ENCODE measurements at places on chromosomes 2 and 18.

DNA sequence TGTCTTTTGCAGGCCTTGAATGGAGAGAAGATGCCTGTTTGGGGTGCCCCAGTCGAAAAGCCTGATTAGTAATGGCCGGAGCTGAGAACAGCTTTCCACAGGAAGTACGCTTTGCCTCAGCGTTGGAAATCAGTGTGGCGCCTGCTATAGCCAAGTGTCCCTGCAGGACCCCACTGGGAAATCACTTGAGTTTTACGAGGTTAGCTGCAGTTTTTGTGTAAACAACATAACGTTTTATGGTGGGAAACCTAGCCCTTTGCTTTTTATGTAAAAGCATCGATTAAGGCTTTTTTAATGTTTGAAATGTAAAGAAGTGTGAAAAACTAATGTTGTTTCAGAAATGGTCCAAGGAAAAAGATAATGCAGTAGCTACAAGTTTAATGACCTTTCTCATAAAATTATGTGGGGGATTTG lies 234.2 kb downstream of the TTC32 start:
- DNase-seq, result no peak

DNA sequence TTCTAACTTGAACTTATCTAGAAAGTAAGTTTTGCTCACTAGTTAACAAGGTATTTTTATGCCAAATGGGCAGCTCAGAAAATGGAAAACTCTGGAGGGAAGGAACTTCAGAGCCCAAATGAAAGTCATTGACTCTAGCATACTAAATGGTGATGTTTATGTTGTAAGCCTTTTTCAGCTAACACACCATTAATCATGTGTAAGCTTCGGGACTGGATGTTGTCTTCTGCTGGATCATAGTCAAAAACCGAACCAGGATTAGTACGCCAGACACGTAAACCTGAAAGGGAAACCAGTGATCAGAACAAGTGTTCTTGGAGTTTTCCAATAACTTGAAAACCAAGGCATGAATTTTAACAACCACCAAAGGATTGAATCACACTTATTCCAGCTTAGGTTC lies 81.8 kb downstream of the RIF1 start:
- no peak for DNase-seq

GRCh38 chr2:217731805-217732204 lies 271.0 kb downstream of the TNS1 start:
- DNase-seq, result no peak

GRCh38 chr2:60882971-60883753 lies 1.8 kb downstream of the REL start:
- no peak for DNase-seq

DNA sequence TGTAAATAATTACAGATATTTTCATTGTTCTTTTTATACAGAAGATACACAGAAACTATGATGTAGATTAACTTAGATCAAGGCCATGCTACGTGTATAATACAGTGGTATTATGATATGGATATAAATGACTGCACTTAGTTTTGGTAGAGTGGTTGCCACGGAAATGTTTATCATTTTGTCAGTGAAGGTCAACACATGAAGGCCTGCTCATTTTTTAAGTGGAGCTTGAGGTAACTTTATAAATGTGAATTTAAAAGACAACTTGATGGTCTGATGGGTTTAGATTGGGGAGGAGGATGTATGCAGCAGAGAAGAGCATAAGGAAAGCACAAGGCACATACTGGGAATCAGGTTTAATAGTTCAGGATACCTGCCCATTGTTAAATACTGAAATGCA lies 14.4 kb upstream of the BBS5 start:
- DNase-seq, result no peak

DNA sequence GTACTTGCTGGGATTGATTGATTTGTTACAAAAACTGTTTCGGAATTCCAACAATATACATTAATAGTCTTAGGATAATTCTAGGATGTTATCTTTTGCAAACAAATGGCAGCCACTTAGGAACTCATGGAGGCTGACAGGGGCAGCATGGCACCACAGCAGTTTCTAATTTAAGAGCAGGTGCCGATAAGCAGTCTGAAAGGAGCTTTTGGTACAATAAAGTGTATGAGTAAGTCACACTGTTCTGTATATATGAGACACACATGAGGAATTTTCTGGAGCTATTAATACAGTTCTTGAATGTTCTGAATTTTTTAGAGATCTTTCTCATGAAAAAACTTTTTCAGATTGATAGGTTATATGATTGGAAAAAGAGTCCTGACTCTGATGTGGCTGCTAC lies 52.2 kb downstream of the EIF5B start:
- peak; percentile 2 for DNase-seq

GRCh38 chr2:227834423-227834822 lies 20.8 kb downstream of the CCL20 start:
- no peak for DNase-seq

GRCh38 chr2:15732341-15733077 lies 140.8 kb downstream of the DDX1 start:
- no peak for DNase-seq

DNA sequence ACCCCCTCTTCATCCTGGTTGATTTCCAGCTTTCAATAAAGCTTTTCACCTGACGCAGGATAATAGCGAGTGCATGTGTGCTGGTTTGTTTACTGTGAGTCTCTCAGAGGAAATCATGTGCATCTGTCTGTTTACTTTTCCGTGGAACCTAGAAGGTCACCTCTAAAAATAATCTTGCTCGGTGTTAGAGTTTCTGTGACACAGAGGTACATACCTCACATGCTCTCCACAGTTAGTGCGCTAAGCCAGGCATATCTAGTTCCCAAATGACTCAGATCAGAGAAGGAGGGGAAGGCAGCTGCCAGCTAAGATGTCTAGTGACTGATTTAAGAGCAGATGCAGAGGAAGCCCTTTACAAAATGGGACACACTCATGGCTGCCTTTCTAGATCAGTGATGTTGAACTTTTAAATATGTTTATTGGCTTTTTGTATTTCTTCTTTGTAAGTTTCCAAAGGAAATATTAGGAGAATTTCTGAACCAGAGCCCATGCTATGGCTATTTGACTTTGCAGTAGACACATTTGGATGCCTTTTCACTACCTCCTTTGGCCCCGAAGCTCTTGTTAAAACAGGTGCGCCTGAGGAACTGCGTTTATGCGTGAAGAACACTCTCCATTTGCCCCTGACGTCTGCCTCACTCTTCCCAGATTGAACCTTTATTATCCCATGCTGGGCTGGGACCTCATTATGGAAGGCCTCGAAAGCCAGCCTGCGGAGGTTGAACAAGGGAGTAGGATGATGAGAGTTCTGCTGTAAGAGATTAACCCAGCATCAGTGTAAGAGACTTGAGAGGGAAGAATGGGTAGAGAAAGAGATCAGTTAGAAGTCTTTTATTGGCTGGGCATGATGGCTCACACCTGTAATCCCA lies 145.6 kb downstream of the FAM161A start:
- peak; percentile 27 for DNase-seq

DNA sequence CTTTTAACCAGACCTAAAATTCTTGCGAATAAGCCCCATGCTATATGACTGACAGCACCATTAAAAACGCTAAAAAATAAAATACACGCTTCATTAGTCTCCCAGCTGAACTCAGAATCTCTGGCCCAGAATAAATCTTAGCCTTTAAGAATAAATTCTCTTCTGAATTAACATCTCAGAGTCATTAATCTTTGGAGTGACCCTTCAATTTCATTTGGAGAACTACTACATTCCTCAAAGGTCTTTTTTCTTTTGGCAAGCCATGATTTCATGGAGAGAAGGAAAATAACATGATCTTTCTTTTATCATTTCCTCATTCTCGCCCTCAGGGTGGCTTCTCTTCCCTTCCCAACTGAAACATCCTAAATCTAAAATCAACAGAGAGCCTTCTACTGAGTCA lies 259.0 kb downstream of the AFF3 start:
- no peak for DNase-seq

DNA sequence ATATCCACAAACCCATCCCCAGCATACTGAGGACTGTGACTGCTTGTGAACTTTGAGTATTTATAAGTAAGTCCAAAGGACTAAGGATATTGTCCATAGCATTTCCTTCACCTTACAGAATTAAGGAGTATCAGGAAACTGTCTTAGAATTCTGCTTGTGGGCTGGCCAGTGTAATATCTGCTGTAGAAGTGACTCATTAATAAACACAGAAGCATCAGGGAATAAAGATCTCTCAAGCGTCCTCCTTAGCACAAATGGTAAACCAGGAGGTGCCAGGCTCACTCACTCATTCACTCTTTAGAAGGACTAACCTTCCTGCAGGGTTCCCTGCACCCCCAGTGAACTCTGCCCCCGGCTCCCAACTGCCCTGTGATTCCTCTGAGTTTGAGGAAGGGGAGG lies 31.0 kb downstream of the CCDC68 start:
- DNase-seq, result no peak

- no peak for DNase-seq
Measured at GRCh38 chr2:233060501-233060979, 398 bp downstream of the INPP5D start.

- DNase-seq, result peak; percentile 93
Measured at GRCh38 chr2:69829256-69830044, at the start of gene GMCL1. TSS of gene GMCL1 (plus strand) at chr2:69829660. CDS start at chr2:69829893, 233 bp downstream.

DNA sequence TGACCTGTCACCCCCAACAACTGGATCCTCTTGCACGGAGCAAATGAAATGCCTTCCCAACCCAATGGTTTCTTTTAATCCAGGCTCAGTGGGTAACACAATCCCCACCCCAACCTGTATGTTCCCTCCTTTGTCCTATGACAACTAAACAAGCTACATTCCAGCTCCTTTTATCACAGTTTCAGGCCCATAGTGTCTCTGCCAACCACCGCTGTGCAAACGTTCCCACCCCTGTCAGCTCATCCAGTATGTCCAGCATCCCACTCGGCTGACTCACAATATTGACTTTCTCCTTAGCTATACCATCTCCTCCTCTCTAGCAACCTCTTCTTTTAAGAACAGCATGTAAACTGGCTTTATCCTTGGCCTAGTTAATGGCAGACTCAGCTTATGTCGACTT lies 117.9 kb upstream of the PPP1CB start:
- DNase-seq, result peak; percentile 35

DNA sequence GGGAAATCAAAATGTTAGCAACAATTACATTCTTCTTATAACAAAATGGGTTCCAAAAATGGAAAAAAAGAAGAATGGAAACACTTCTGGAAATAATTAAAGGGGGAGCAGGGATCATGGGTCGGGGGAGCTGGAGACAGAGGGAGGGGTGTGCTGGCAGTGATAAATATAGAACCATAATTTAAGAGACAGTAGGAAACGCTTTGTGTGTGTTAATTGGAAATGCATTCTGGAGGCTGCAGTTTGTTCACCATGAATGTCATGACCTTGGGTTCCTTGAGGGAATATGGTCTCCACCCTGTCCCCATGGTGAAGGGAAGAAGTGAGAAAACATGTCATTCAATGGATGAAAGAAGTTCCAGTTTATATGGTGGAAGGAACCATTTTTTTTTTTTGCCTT lies 540.7 kb downstream of the TNS1 start:
- DNase-seq, result no peak

DNA sequence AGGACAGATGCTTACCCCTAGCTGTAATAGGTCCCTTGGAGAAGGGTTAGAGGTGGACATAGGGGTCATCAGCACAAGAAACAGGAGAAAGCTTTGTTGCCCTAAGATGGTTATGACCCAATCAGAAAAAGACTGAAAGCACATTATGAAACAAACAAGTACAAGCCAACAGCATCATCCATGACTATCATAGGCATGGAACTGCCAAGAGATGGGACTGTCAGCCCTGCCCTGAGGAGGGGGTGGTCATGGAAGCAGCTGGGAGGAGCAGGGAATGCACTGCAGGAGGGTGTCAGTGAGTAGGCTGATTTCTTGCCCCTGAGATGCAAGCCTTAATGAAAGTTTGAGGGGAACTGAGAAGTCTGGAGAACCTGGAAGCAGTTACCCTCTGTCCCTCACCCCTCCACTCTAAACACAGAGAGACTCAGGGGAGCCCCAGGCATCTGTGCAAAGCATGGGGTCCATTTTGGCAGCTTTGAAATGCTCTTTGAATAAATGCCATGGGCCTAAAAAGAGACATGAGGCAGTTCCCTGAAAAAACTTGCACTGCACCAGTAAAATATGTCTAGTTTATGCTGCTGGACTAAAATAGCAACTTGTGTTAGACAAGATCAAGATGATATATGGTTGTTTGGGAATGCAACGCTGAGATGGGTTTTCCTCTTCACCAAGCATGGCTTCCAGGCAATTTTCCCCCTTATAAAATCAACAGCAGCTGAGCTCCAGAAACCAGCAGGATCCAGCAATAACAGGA lies 122.7 kb upstream of the ZFP36L2 start:
- DNase-seq, result no peak

GRCh38 chr2:199495147-199495546 lies 37.4 kb upstream of the SATB2 start:
- DNase-seq, result no peak

GRCh38 chr2:133718688-133719201 lies 150.5 kb upstream of the NCKAP5 start:
- no peak for DNase-seq

DNA sequence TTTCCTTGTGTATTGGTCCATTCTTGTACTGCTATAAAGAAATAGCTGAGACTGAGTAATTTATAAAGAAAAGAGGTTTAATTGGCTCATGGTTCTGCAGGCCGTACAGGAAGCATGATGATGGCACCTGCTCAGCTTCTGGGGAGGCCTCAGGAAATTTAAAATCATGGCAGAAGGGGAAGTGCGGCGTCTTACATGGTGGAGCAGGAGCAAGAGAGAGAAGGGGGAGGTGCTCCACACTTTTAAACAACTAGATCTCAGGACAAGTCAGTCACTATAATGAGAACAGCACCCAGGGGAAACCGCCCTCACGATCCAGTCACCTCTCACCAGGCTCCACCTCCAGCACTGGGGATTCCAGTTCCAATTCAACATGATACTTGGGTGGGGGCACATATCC lies 54.3 kb downstream of the MSH2 start:
- no peak for DNase-seq

- DNase-seq, result no peak
Measured at GRCh38 chr2:110678457-110679336, 834 bp upstream of the BUB1 start.

DNA sequence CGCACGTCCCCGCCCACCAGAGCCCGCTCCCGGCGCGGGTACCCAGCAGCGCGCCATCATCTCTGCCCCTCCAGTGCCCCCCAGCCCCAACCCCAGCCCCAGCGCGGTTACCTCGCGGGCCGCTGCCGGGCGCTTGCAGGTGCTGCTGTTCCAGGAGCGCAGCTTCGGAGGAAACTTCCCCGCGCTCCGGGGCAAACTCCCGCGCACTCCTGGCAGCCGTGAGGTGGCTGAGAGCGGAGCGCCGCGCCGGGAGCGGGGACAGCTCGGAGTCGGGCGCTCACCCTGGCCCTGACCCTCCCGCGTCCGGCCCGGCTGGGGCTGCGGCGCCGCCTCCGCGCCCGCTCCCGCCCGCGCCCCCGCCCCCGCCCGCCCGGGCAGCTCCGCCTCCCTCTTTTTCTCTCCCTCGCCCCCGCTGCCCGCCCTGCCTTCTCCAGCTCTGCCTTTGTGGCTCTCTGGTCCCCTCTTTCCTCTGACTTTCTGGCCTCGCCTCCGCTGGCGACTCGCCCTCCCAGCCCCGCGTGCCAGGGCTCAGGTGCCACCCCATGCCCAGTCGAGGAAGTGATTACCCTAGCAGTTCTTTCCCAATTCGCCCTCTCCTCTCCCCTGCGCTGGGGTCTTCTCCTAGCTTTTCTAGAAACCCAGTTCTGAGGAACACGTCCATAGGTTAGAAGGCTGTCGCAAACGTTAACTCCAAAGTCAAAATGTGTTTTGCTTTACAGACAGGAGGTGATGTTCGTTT lies at the start of gene CHST9:
TSS of gene CHST9 (minus strand) at position 284 of the 739 bp plus-strand sequence. CDS start 42,499 bp downstream, outside the sequence.
- no peak for DNase-seq

- no peak for DNase-seq
Measured at GRCh38 chr2:128103407-128103806, 12.4 kb downstream of the UGGT1 start.

- no peak for DNase-seq
Measured at GRCh38 chr2:133605011-133605765, 36.9 kb upstream of the NCKAP5 start.

GRCh38 chr2:71926876-71927756 lies 220.5 kb downstream of the CYP26B1 start:
- no peak for DNase-seq

All from amniotic stem cell (primary cell).